NCI-H187 (cell line): ENCODE measurements at places on chromosomes 4 and X.

DNA sequence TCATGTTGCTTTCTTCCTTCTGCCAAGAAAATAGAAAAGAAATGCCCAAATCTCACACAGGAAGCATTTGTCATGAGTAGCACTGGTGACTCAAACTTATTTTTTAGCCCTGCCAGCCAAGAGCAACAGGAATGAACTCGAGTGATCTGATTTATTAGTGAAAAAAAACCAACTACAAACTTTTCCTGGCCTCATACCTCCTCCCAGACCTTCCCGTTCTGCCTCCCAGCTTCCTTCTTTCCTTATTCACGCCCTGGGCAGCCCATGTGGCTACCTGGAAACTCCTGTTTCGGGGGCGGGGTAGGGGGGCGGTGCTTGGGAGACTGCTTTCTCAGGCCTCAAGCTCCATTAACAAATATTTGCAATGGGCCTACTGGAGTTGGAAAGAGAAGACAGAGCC lies 178.5 kb downstream of the NHS start:
- DNase-seq = no peak

DNA sequence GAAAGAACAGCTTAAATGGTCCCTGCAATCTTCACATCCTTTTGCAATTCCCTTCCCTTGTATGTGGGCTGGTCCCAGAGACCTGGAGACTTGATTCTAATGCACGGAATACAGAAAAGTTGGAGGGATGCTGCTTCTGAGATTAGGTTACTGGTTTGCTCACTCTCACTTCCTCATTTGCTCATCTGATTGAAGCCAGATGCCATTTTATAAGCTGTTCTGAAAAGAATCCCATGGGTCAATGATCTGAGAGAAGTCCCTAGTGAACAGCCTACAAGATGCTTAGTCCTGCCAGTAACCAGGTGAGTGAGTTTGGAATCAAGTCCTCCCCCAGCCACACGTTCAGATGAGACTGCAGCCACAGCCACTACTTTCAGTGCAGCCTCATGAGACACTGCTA lies 35.9 kb downstream of the MAGEA1 start:
- no peak for DNase-seq

DNA sequence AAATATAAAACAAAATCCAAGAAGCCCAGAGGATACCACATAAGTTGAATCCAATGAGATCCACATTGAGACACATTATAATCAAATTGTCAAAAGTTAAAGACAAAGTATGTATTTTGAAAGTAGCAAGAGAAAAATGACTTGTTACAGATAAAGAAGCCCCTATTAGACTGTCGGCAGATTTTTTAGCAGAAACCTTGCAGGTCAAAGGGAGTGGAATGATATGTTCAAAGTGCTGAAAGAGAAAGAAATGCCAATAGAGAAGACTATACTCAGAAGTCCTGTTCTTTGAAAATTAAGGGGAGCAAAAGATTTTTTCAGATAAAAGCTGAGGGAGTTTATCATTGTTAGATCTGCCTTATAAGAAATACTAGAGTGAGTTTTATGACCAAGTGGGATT lies 148.9 kb upstream of the EPHA5 start:
- no peak for DNase-seq

- no peak for DNase-seq
Measured at GRCh38 chr4:72525938-72526337, 43.1 kb downstream of the ADAMTS3 start.

- DNase-seq = no peak
Measured at GRCh38 chrX:153939573-153939972, 4.7 kb upstream of the NAA10 start.

DNA sequence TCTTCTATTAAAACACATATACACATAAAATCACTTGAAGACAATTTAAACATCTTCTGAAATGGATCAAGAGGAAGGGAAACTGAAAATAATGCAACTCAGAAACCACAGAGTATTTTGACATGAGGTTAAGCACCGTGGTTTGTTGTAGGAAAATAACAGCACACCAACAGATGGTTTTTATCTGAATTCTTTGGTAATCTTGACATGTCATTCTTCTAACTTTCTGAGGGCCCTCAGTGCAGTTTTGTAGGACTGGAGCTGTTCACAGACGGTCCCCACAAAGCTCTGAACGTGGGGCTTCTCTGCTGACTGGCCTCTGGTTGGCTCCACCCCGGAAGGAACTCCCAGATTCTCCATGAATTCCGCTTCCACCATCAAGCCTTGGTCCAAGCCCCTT lies 16.0 kb upstream of the TLR8 start:
- no peak for DNase-seq

DNA sequence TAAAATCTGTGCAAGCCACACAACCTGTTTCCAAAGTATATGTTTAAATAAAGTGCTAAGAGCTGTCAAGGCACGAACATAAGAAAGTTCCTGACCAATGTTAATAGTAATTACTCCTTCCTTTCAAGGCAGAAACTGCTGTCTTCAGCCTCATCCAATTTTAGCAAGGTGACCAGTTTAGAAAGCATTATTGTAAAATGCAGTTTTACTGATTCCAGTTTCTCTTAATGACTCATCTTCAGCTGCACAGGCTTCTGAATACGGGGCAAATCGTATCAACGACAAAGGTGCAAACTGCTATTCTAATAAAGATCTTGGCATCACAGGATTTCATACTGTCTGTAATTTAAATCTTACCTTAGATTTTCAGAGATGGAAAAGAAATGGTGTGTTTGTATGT lies 87.5 kb downstream of the PPP3CA start:
- no peak for DNase-seq

- no peak for DNase-seq
Measured at GRCh38 chrX:78104447-78105176, 564 bp downstream of the PGK1 start.

DNA sequence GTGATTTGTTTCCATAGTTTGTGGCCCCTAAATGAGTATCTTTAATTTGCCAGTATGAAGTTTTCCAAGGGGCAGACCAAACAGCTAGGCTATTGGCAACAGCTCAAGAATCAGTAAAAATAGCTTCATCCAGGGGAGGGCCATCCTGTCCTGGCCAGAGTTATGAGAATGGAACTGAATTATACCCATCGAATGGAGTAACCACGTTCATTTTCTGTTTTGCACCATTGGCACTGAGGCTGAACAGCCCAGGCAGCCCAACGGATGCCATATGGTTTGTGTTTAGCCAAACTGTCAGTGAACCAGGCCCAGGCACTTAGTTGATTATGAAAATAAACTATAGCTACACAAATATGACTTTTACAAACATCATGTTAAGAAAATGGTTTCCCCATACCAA lies 17.7 kb upstream of the ASB5 start:
- no peak for DNase-seq

DNA sequence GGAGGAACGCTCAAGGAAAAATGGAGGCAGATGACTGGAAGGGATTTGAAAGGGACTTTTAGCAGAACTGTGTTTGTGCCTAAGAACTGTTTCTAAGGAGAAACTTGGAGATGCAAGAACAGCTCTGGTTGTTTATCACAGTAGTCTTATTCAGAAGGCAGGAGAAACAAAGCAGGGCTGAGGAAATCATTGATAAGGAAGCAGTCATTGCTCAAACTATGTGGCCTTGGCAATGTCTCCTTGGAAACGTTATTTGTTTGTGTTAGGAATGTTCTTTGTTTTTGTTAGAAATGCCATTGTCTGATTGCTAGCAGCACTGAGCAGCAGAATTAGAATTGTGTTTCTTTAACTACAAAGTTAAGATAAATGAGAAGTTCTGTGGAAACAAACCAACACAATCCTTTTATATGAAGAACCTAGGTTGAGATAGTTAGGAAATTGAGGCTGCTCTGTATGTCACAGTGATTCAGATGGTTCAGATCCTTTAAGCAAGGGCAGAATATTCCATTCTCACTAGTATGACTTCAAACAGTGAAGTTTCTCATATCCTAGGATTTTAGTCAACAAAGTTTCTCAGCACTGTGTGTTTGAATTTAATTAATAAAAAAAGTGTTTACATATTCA lies 1191.3 kb upstream of the IGFBP7 start:
- no peak for DNase-seq

GRCh38 chr4:86837691-86838503 lies 11.3 kb downstream of the SLC10A6 start:
- no peak for DNase-seq

DNA sequence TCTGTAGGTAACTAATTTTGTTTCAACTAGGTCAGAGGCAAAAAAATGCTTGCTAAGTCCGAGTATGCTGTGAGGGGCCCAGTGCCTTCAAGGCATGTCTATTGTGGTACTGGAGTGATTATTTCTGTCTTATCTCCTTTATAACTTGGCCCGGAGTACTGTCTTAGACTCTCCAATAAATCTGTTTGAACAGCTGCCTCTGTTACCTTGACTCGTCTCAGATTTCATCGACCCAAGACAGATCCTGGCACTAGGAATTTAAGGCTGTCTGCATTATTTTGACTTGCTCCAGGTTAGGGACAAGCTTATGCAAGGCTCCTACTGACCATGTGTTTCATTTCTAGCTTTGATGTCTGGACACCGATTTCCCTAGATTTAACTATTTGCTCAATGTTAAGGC lies 41.1 kb upstream of the NKAP start:
- no peak for DNase-seq

DNA sequence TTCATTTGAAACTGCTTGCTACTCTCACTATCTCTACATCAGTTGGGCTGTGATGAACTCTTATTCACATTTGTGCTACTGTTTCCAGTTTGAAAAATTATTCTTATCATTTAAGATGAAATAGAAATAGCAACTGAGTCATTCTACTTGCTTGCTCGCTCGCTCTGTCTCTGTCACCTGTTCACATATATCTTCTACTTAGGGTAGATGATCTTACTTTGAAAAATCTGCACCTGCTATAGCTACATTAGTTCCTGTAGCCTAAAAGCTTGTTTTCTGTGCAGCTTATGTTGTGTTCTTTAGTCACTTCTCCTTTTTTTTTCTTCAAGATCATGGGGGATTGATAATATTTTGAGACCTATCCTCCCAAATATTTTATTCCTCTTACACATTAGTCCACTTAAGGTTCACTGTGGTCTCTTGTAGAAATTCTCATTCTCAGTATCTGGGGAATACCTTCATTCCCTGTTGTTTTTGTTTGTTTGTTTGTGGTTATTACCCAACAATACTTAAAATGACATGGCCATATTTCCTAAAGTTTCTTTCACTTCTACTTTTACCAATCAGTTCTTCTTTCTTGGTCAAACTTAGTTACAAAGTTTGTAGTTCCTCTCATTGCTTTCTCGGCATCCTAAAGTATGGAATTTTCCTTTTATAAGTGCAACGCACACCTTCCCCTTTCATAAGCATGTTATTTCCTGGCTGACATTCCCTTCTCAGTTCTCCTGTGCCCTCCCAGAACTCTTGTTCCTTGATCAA lies 36.5 kb downstream of the CLCN5 start:
- DNase-seq = no peak

DNA sequence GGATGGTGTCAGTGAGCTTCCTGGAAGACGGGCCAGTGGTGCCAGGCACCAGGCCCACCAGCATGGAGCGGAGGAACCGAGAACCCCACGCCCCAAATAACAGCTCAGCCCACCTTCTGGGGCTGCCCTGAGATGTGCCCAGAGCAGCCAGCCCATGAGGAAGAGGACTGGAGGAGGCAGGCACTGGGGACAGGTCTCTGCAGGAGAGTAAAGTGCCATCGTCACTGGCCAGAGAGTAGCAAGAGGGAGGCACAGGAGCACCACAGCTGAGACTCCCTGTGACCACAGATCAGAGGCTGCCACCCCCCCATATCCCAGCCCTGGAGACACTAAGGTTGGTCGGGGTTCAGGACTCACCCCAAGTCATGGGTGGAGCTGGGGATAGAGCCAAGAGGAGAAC lies 63.0 kb downstream of the PPP2R2C start:
- no peak for DNase-seq

DNA sequence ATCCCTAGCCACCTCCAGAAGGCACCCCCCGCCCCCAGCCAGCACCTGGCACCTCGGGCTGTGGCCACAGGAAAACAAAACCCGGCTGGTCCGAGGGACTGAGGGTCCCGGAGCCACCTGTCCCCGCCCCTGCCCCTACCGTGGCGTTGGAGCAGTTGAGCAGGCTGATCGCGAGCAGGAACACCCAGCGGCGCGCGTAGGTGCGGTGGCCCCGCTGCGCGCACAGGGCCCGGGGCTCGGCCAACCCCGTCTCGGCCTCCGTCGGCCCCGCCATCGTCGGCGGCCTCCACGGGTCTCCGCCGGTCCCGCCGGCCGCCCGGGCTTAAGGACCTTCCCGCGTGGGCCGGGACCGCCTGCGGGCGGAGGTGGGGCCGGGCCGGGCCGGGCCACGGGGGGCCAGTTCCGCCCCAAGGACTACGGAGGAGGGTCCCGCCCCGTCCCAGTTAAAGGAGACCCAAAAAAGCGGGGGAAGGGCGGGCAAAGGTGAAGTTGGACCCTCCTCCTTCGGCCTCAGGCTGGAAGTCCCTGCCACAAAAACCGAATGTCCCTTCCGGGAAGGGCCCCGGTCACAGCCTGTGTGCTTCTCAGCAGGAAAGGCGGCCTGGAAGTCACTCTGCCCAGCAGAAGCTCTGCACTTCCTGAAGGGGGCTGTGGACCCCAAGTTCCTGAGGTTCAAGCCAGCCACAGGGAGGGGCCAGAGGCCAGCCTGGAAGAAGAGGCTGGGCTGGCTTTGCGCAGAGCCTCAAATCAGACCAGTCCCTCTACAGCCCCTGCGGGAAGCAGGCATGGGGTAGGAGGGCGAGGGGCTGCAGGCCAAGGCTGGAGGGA lies at the start of gene SLC49A3:
TSS of gene SLC49A3 (minus strand) at position 298 of the 828 bp plus-strand sequence. CDS start at position 274, 24 bp downstream.
- DNase-seq = no peak

DNA sequence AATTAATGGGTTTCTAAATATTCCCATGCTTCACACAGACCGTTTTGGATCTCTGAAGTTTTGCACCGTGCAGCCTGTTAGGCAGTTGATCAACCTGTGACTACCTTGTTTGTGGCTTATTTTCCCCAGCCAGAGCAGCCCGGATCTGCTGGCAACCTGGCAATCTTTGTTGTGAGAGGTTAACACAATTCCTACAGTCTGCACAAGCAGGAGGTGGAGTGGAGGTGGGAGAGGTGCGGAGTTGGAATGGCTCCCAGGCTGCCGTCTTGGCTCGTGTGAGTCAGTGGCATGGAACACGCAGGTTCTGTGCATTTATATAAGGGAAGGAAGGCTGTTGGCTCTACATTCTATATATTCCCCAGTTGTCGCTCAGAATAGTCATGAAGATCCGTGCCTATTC lies 70.9 kb upstream of the STOX2 start:
- DNase-seq = no peak

DNA sequence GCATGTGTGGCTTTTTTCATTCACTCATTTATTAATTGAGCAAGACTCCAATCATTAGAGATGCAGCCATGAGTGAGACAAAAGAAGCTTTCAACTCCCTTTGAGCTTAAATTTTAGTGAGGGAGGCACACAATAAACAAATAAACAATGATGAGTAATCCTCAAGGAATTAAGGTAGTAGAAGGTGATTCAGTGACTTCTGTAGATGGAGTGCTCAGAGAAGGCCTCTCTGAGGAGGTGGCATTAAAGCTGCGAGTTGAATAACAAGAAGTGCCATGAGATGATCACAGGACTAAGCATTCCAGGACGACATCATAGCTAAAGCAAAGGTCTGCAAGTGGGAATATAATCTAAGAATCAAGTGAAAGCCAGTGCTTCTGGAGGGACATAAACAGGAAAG lies 77.6 kb downstream of the NWD2 start:
- DNase-seq = no peak

- DNase-seq = no peak
Measured at GRCh38 chr4:185143601-185143969, 519 bp downstream of the SLC25A4 start.

GRCh38 chr4:23083391-23083790 lies 390.7 kb downstream of the GBA3 start:
- DNase-seq = no peak
